T-helper 17 cell (primary cell): ENCODE measurements at places on chromosomes 12 and 14.

GRCh38 chr12:78928200-78929074 lies 63.9 kb downstream of the SYT1 start:
- no peak for DNase-seq

- no peak for DNase-seq
Observed at GRCh38 chr12:14949631-14950030, 11.3 kb upstream of the ERP27 start.

GRCh38 chr12:53505086-53505485 lies 2.2 kb downstream of the NPFF start:
- DNase-seq, result no peak

DNA sequence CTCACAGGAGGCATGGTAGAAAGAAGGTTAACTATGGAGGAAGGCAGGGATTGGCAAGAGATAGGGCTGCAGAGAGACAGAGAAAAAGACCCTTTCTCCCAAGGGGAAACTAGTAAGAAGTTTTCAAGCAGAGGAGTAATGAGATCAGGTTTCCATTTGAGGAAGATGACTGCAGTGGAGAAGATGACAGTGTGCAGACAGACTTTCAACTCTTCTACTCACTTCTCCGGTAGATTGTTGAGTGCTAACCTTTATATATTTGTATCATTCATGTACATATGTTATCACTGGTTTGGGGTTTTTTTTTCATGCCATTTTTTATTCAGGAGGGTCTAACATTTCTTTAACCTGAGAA lies 5.9 kb upstream of the B3GNT4 start:
- no peak for DNase-seq

DNA sequence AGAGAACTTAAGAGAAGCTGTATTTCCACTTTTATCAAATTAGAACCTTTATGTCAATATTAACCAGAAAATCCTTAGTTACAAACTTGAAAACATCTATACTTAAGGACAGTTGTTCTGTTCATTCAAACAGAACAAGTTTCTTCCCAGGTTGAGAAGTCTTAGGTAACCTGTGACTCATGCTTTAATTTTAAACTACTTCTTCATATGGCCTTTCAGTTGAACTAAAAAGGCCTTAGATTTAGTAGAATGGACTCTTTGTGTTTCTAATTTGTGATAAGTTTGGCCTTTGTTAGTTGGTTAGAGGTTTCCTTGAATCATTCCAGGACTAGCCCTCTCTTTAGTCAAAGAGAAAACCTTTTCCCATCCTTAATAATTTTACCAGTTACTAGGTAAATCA lies 274.2 kb downstream of the FUT8 start:
- no peak for DNase-seq

DNA sequence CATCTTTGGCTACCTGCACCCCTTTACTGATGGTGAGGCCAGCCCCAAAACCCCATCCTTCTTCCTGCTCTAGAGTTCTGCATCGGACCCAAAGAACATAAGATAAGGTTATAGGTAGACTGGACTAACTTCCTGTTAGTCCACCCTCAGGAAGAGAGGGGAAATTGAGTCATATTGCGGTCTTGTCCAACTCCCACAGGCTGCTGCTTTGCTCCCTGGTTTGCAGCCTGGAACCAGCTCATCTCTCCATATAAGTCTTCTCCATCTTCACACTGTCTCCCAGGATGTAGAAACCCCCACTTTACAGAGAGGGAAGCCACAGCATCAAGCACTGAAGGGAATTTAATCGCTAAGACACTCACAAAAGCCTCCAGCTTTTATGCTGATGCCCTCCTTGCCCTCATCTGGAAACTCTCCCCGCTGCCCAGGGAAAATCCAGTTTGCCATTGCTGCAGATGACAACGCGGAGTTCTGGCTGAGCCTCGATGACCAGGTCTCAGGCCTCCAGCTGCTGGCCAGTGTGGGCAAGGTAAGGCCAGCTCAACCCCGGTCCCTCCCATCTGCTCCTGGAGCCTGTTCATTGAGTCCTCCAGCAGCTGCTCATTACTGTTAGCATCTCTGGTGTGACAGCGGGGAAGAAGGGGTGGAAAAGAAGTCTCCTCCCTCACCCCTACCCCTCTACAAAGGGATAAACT lies 85.3 kb downstream of the B4GALNT3 start:
- DNase-seq, result no peak

- DNase-seq, result no peak
Observed at GRCh38 chr14:103401223-103402214, 16.3 kb downstream of the MARK3 start.

- no peak for DNase-seq
Observed at GRCh38 chr12:90653040-90653439, 301.9 kb downstream of the CCER1 start.

GRCh38 chr14:67186789-67187584 lies 2.3 kb upstream of the GARIN2 start:
- DNase-seq, result no peak

DNA sequence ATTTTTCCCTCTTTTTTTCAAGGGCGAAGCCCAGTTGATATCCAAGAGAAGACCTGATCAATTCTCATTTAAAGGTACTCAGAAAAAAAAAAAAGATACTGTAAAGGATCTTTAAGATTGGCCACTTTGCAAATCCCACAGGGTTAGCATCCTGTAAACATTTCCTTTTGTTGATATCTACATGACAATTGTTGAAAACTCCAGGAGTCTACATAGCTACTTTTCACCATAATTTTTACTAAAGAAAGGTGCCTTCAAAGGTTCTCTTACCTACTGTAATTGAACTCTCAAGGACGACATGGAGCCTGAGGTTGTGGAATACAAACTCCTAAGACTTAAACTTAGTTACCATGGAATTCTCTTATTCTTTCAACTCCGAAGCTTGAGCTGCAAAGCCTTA lies 125.5 kb downstream of the HECTD4 start:
- DNase-seq, result no peak

- DNase-seq, result no peak
Observed at GRCh38 chr14:78022059-78022458, 148.1 kb upstream of the NRXN3 start.

- DNase-seq, result no peak
Observed at GRCh38 chr12:64218597-64218996, 3.5 kb downstream of the KICS2 start.

- DNase-seq, result no peak
Observed at GRCh38 chr12:127888943-127889719, 377.8 kb upstream of the TMEM132C start.

DNA sequence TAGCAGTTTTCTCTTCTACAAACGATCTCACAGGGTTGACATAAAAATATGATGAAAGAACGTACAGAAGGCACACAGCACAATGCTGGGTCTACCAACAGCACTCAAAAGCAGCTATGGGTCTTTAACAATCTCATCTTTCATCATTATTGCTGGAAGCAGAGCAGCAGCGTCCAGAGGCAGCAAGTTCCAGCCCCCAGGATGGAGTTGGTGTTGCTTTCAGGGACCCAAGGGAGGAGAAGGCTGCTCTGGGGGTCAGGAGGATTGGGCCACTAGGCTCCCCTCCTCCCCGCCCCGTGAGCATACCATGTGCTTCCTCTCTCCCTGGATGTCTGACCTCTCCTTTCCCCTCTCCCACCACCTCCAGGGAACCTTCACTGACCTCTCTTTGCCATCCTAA lies 13.3 kb downstream of the KCTD10 start:
- no peak for DNase-seq

- no peak for DNase-seq
Observed at GRCh38 chr12:2895051-2895451, 4.4 kb downstream of the TULP3 start.

DNA sequence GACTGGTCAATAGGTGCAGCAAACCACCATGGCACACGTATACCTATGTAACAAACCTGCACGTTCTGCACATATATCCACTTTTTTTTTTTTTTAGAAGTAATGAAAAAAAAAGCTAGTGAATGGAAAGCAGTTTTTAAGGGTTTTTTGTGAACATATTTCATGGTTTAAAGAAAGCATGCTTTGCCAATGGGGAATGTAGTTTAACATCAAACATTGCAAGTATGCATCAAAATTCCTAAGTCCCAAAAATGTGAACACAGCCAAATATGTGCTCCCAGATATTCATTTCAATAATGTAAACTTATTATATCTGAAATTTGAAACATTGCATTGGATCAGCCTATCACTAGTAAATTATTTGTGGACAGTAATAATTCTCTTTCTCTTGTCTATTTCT lies 710.4 kb upstream of the FLRT2 start:
- no peak for DNase-seq

- DNase-seq, result no peak
Observed at GRCh38 chr14:22319526-22320361, 269.3 kb downstream of the DAD1 start.

DNA sequence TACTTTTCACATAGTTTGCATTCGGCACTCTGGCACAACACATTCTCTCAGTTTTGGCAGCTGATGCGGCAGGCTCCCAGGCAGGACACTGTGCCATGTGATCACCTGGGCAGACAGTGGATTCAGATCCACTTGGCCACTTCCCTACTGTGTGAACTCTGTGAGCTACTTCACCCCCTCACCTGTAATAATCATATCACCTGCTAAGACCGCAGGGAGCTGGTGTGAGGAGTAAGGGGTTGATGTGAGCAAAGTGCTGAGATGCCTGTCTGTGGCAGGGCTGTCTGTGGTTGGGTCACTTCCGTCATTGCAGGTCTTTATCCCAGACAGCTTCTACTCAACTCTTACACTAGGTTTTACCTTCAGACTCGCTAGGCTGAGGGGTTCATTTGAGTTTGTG lies 50.4 kb upstream of the AMN start:
- DNase-seq, result no peak

- DNase-seq, result no peak
Observed at GRCh38 chr12:64680235-64680634, 69.9 kb downstream of the RASSF3 start.

GRCh38 chr14:100292301-100292775 lies 13.9 kb downstream of the SLC25A29 start:
- DNase-seq, result no peak

- no peak for DNase-seq
Observed at GRCh38 chr14:65043893-65044595, 57.3 kb downstream of the FNTB start.

DNA sequence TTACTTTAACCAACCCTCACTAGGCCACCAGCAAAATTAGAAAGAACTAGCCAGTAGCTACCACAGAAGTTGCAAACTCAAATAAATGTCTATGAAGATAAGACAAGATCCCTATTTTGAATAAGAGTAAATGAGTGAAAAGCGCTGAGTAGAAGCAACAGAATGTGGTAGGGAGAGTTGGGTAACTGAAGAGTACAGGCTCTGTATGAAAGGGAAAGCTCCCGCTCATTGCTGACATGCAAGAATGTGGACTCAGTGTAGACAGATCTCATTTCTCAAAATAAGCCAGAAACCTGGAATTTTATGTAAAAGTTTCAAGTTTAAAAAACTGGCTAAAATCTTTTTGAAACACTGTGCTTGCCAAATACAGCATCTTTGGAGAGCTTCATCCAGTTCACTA lies 63.9 kb downstream of the NAV3 start:
- no peak for DNase-seq

GRCh38 chr14:106619606-106620005 lies 1093.2 kb downstream of the TMEM121 start:
- DNase-seq, result no peak

DNA sequence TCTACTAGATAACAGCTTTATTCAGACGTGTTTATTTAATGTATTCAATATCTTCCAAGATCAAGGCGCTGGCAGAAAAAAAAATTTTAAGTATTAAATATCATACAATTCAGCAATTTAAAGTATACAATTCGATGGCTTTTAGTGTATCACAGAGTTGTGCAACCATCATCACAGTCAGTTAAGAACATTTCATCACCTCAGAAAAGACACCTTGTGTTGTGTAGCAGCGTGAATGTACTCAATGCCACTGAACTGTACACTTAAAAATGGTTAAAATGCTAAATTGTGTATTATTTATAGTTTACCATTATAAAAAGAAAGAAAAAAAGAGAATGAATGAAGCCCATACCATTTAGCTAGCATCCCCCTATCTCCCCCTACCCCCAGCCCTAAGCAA lies 96.4 kb downstream of the RIN3 start:
- DNase-seq, result no peak

- DNase-seq, result no peak
Observed at GRCh38 chr14:96027431-96028355, 11.5 kb upstream of the C14orf132 start.

- DNase-seq, result no peak
Observed at GRCh38 chr14:51490205-51490604, 161.5 kb upstream of the FRMD6 start.

DNA sequence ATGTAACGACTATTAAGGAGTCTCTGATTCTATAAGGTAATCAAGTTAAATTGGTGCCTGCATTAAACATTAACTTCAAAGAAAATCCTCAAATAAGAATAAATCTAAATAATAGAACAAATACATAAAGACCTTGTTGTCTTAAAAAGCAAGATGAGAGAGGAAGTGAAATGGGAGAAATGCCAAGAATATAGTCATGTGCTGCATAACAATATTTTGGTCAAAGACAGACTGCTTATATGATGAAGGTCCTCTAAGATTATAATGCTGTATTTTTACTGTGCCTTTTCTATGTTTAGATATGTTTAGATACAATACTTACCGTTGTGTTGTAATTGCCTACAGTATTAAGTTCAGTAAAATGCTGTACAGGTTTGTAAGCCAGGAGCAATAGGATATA lies 213.6 kb downstream of the C12orf42 start:
- no peak for DNase-seq

DNA sequence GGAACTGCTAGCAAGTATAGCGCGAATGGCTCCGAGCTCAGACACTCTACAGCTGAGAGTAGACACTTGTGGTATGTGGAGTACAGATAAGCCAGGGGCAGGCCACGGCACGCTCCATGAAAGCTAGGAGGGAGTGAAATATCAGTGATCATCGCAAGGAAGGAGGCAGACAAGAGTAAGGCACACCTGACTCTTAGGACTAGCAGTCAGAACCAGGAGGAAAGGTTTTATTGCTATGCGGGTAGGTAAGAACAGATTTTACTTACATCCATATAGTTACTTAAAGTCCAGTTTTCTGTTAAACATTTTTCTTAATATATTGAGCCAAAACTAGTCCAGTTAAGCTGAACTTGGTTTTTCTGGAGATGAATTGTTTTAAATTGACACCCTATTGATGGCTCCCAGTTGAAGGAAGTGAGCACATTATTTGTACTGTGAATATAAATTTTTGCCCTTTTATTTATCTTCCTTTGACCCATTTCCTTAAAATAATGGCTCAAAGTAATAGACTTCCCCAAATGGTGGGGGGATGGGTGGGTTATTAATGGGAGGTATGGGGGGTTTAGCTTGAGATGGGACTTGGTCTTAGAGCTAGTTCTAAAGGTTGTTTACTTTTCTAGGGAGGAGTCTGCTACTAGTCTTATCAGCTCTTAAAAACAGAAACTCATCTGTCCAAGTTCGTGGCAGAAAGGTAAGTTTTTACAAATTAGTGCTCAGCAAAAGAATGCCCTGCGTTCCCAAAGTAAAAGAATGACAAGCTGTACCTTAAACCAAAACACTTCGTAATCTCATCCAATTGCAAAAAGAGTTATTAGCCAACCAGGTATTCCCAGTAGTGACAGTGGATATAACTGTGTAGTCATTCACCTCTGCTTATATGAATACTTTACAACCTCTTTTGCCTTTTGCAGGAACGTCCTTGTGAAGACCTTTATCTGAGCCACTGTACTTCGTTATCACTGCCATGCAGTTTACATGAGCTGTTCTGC lies 5.8 kb downstream of the HNRNPA1 start:
- no peak for DNase-seq
